ENCODE measurements at places on chromosomes 6 and 20.
A peak's percentile ranks its signal among the peaks of the same experiment; 100 is the strongest.

- peak; percentile 77 for DNase-seq
Measured at GRCh38 chr6:82651845-82652335, 288.3 kb downstream of the TPBG start.

GRCh38 chr20:5180933-5181332, 54.1 kb downstream of the CDS2 start:
- no peak for DNase-seq

GRCh38 chr6:138307816-138308730, 69.6 kb upstream of the SMIM28 start:
- peak; percentile 71 for DNase-seq

GRCh38 chr20:38193586-38194105, 28.6 kb upstream of the TGM2 start:
- no peak for DNase-seq

DNA sequence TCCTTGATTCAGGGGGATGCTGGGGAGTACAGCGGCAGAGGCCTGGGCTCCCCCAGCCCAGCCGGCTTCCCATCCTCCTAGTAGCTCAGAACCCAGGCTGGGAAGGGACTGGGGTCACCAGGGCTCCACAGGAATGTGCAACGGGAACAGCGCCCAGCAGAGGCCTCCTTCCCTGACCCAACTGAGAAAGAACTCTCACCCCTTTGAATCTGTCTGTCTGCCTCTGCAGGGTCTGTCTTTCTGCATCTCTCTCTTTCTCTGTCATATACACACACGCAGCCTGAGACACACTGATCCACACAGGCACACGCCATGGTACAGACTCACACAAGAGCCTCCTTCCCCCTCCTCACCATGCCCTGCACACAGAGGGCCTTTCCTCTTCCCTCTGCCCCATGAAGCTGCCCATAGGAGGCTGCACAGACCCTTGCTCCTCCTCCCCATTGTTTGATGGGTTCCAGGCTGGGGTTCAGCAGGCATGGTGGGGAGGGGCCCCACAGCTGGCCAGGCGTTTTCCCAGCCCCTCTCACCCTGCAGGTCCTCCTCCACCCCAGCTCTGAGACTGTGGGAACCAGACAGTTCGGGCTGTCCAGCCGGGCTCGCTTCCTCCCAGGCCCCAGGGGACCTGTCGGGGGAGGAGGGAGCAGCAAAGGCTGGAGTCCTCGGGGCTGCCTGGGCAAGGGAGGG, 2.8 kb downstream of the FOXS1 start:
- peak; percentile 60 for DNase-seq

GRCh38 chr6:165767228-165767627, 104.2 kb upstream of the PDE10A start:
- DNase-seq: no peak

GRCh38 chr6:7042056-7042653, 65.6 kb upstream of the RREB1 start:
- DNase-seq: no peak

GRCh38 chr6:34554291-34555006, 1.7 kb downstream of the SPDEF start:
- peak; percentile 18 for DNase-seq

DNA sequence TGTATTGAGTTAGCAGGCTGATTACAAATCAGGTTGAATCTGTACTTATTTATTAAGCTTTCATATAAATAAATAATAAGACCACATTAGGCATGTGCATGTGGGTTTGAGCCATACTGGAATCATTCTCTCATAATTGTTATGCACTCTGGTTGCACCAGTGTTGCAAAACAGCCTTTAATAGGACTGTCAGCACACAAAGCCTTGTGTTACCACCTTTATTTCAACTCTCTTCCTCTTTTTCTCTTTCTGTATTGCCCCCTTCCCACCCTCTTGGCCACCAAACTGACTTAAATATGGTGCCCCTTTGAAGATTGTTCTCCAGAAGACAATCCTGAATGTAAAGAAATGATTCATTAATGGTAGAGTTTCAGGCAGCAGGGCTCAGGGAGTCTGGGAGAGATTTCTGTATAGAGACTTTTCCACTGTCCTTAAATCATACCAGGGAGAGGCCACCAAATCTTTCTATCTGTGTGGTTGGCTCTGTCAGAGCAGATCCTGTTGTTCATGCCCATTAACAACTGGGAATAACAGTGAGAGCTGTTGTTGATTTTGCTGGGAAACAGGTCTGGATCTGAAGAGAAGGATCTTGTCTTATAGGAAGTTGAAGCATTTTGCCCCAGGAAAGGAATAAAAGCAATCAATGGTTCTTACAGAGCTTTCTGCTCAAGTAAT, 131.6 kb upstream of the SOX4 start:
- no peak for DNase-seq

- DNase-seq: no peak
Measured at GRCh38 chr6:41594326-41594725, 43.9 kb upstream of the MDFI start.

DNA sequence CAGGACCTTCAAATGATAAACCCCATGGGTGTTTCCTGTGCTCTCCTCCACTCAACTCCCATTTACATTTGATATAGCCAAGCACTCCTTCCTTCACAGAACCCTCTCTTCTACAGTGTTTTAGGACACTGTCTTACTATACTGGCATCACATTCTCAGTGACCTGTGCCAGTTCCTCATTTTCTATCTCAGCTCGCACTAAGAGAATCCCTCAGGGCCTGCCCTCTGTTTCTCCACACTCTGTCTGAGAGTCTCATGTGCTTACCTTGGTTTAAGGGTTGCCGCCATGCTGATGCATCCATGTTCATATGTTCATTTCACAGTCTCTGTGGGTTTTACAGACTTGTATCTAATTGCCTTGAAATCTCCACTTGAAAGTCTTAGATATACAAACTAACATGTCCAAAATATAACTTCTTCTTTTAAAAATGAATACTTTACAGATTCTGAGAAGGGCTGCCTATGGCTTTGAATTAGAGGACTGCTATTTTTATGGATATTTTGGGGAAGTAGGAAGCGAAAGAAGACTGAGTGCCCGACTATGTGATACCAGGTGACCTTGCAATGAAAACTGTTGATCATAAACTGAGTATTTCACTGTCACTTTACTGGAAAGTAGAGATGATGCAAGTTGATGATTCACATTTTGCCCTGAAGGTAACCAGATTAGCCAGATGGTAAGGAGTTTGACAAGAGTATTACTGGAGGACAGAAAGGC, 153.1 kb upstream of the SIM1 start:
- DNase-seq: peak; percentile 13

- peak; percentile 7 for DNase-seq
Measured at GRCh38 chr6:29887330-29887818, 55.0 kb upstream of the HLA-A start.

DNA sequence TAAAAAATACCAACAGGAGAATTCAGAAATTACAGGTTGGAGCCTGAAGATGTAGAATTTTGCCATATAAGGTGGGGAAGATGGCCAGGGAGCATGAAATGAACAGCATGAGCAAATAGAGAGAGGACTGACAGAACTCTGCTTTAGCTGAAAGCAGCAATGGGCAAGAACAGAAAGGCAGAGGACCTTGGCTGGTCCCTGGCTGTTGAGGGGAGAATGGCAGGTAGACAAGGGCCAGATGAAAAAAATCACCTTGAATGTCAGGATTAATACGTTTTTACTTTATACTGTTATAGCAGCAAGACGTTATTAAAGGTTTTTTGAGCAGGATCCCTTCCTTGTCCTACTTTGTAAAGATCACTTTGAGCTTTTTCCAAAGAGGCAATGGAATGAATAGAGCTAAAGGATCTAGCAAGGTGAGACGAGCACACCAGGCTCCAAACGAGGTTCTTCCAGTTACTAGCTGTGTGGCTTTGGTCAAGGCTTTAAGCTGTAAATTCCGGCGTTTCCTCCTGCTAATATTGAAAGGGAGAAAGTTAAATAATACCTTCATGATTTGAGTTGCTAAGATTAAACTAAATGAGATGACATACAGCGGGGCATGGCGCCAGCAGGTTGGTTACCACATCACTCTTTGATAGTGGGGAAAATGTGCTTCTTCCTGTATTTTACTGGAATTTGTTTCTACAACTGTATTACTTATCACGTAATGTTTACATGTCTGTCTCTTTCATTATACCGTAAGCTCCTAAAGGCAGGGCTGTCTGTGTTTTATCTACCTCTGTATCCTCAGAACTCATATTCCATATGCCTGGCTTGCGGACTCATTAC, 776 bp downstream of the PPIL1 start:
- DNase-seq: peak; percentile 80

GRCh38 chr20:41369673-41370072, 3.1 kb upstream of the EMILIN3 start:
- no peak for DNase-seq

GRCh38 chr6:152916035-152916434, 66.8 kb downstream of the FBXO5 start:
- DNase-seq: no peak

GRCh38 chr20:47805951-47806350, 20.7 kb upstream of the SULF2 start:
- DNase-seq: no peak

DNA sequence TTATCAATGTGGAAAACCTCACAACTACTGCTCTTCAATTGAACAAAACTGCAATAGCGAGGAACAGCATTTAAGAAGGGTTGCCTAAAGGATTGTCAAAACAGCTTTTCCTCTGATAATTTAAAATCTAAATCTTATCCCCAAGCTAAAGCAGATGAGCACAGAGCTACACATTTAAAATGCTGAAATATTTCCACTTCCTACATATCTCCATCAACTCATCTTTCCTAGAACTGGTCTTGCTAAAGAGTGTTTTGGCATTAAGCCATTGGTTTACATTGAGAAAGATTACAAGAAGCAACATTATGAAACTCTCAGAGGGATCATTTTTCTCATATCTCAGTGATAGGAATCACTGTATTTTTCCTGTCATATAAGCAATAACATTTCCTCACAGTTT, 3.6 kb downstream of the OR10C1 start:
- DNase-seq: no peak

DNA sequence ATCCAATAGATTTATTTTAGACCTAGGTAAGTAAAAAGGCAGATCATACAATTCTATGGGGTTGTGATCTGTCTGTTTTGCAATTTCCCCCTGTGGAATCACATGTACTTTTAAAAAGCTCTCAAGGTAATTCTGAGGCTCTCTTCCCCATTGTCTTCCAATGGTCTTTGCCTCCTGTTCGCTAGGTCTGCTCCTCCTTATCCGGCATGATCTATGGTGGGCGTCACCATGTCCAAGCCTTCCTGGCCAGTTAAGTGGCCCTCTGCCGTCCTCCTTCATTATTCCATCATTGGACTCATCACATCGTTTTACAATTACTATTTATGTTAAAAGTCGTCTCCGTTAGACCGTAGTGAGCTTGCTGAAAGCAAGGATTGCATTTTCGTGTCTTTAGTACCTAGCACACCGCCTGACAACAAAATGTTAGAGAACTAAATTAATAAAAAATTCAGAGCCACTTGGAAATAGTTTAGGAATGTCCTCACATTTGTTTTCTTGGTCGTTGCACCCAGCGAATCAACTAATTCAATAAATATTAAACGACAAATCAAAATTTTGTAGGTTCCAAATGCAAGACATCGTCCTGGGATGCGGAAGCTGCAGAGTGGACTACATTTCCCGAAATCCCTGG, 2.2 kb upstream of the STXBP5 start:
- peak; percentile 91 for DNase-seq

DNA sequence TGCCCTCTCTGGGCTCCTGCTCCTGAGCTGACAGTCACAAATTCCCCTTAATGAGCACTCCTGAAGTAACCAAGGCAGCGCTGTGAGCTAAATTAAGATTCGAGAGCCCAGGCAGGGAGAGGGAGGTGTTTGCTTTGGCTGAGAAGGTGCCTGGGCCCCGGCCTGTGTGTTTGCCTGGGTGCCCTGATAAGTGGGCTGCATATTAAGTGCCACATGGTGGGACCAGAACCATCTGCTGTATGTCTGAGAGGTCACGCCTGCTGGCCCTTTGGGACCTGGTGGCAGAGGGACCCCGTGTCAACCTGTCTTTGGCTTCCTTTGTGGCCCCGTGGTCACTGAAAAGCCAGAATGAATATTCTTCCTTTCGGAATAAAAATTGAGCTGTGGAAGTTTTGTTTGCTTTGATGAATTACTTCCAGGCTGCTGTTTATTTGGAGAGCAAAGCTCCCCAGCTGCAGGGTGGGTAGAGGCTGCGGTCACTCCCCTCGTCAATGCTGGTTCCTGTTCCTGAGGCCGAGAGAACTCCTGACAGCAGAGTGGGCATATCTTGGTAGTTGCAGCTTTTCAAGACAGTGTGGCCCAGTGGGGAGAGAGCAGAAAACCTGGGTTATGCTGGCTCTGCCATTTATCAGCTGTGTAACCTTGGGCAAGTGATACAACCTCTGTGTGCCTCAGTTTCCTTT, 17.5 kb upstream of the KCNK16 start:
- DNase-seq: peak; percentile 83

DNA sequence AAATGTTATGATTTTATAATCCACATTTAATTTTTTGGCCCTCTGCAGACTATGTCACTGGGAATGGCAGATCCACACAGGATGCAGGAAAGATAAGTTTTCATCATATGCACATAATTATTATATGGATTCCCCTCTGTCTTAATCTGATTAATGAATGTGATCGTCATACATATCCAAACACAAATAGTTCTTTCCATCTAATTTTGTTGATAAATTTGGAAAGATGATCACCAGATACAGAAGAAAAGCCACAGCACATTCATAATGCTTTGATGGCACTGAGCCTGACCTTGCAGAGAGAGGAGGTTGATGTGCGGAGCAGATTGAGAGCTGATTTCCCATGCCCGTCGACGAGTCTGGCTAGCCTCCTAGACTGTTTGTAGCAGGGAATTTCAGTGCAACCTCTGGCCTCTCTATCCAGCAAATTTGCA, 471.5 kb downstream of the EPM2A start:
- no peak for DNase-seq

DNA sequence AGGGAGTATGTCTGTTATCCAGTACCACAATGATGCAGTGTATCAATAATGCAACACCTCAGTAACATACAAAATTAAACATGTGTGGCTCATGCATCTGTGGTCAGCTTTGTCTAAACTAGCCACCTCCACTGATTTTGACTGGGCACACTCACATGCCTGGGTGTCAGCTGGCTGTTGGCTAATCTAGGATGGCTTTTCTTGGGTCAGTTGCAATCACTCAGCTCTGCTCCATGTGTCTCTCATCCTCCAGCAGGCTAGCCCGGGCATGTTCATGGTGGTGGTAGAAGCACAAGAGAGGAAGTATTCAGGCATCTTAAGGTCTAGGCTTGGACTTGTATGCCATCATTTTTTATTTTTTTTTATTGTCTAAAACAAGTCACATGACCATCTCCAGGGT, 59.3 kb upstream of the JAG1 start:
- DNase-seq: no peak

- DNase-seq: no peak
Measured at GRCh38 chr20:19252451-19253120, 40.1 kb downstream of the SLC24A3 start.

DNA sequence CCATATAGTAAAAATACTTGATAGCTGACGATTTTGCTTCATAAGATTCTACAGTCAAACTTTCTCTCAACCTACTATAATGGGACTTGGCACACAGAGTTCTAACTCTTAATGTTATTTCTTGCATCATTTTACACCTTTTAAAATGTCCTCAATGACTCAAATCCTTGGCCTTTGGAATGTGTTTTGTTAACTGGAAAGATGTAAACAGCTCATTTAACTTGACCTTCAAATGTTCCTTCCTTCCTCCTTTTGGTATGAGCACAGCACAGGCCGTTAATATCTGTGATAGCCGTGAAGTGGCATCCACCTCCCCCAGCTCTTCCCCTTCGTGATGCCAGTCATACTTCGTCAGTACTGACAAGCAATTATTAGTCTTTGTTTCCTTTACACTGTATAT, 972.0 kb upstream of the CITED2 start:
- no peak for DNase-seq

Measured in NCI-H69 (cell line).